Fibroblast of the conjunctiva (primary cell): ENCODE measurements at places on chromosomes 3 and 15.

DNA sequence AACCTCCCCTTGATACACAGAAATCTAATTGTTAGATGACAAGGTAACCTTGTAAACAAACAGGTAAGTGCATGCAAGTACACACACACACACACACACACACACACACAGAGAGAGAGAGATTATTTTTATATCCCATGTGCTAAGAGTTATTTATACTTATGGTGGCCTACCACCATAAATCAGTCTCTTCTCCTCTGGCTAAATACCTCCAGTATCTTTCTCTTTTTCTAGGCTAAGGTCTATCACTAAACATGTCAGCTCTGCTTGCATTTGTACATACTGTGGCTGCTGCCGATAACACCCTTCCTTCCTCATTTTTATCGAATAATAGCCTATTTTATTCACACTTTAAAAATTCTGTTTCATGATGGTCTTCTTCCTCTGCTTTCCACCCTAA lies 172.4 kb downstream of the CNTN3 start:
- no peak for DNase-seq

DNA sequence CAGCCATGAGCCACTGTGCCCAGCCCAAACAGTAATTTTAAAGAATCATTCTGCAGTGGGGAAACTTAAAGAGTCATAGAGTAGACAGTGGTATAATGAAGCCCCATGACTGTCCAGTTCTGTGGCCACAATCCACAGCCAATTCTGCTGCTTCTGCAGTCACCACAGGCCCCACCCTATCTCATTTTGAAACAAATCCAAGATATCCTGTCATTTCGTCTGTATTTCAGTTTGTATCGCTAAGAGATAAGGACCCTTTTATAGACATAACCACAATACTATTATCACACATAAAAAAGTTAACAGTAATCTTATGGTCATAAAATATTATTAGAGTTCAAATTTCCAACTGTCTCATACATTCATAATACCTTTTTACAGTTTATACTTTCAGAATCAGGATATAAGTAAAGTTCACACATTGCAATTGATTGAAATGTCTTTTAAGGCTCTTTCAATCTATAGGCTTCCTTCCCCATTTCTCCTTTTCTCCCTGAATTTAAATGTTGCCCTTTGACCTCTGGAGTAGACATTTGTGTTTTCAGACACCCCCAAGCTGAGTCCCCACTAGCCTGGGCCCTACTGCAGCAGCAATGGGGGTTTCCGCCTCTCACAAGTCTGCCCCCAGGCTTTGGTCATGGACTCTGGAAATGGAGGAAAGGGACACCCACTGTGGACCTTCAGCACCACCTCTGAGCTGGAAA lies 4.2 kb upstream of the NUP210 start:
- no peak for DNase-seq

DNA sequence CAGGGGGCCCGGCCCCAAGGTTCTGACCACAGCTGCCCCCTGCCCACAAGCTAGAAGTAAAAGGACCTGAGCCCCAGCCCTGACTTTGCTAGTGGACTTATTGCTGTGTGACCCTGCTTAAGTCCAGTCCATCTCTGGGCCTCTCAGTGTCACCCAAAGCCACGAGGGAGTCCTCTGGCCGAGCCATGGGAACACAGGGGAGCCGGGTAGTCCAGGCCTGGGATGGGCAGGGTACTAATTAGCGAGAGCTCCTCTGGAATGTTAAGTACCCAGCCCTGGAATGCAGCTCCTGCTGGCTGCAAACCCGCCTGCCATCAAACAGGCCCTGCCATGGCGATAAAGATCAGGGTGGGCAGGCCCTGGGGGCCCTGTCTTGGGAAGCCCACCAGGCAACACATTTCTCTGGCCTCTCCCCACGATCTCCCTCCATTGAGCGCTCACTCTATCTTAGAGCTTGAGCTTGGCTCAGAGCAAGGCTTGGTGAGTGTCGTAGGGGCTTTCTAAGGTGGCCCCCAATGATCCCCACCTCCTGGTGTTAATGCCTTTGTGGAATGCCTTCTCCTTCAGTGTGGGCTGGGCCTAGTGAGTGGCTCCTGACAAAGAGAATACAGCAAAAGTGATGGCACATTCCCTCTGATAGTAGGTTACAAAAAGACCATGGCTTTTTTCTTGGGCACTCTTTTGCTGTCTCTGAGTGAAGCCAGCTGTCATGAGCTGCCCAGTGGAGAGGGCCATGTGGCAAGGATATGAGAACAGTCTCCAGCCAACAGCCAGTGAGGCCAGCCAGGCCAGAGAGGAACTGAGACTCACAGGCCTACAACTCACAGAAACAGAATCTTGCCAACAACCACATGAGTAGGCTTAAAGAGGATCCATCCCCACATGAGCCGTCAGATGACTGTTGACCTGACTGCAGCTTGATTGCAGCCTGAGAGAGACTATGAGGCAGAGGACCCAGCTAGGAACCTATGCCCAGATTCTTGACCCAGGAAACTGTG lies 133.1 kb downstream of the SMAD6 start:
- no peak for DNase-seq

DNA sequence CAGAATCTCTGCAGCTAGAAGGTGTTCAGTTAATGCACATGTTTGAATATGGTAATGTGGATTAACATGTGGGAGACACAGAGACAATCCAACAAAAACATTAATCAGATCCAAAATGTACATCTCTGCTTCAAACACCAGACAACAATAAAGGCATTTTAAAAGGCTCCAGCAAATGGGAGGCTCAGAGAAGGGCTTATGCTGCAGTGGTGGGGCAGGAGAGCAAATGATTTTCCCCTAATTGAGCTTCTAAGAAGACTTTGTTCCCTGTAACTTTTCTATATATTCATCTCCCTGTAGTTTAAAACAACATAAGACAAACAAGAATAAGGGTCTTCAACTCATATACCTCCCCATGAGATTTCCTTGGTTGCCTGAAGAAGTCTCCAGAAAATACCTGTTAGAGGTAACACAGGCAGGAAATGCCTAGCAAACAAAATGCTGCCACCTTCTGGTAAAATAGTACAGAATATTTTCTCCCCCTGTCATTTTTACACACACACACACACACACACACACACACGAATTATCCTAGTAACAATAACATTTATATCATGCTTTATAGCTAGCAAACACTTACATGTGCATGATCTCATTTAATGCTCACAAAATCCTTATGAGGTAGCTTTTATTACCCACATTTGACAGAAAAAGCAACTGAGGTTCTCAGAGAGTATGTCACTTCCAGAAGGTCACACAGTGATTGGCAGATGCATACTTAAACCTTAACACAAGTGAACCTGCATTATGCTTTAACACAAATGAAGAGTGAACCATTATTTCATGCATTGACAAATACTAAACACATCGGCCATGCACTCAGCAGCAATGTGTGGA lies 123.4 kb upstream of the MB21D2 start:
- DNase-seq = peak; percentile 10

DNA sequence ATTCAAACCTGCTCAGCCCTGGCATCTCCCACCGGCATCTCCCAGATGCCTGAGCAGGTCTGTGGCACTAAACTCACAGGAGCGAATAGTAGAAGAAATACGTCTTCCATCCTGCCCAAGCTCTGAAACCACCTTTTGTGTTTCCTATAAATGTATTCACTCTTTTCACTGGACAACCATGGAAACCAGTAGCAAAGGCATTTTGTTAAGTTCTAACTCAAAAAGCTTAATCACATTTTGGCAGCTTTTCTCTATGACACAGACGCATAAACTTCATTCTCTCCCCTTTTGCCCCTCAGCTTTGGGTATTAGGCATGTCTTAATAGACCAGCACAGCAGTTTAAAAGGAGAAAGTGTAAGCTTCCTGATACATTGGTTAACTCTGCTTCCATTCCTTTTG lies 24.5 kb upstream of the ARNT2 start:
- no peak for DNase-seq

DNA sequence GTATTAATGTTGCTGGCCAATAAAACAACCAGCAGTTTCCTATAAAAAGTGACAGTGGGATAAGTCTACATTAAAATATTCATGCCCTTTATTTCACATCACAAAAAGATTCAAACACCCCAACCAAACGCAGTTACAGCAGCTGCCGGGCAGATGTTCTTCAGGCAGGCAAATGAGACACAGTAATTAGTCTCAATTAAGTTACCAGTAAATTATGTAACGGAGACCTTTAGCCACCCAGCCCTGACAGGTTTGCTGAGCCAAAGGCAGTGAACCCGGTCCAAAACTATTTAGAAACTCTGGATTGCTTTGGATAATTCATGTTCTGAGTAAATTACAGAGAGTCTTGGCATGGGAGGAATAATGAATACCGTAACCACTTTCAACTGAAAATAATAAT lies 289.2 kb upstream of the LYSMD4 start:
- no peak for DNase-seq

- peak; percentile 54 for DNase-seq
Observed at GRCh38 chr3:177977381-177978158, 558.7 kb upstream of the KCNMB2 start.

- no peak for DNase-seq
Observed at GRCh38 chr3:119831022-119831421, 49.1 kb downstream of the NR1I2 start.

DNA sequence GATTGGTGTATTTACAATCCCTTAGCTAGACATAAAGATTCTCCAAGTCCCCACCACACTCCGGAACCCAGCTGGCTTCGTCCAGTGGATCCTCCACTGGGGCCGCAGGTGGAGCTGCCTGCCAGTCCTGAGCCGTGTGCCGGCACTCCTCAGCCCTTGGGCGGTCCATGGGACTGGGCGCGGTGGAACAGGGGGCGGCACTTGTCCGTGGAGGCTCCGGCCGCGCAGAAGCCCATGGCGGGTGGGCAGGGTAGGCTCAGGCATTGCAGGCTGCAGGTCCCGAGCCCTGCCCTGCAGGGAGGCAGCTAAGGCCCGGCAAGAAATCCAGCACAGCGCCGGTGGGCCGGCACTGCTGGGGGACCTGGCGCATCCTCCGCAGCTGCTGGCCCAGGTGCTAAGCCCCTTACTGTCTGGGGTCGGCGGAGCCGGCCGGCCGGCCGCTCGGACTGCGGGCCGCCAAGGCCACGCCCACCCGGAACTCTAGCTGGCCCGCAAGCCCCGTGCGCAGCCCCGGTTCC lies 3.5 kb upstream of the RNU5B-1 start:
- no peak for DNase-seq
